ENCODE measurements at places on chromosomes 5 and 9.

GRCh38 chr9:80555782-80556325, 984.1 kb downstream of the TLE4 start:
- DNase-seq: no peak

GRCh38 chr5:160475864-160476438, 54.3 kb downstream of the PTTG1 start:
- no peak for DNase-seq

DNA sequence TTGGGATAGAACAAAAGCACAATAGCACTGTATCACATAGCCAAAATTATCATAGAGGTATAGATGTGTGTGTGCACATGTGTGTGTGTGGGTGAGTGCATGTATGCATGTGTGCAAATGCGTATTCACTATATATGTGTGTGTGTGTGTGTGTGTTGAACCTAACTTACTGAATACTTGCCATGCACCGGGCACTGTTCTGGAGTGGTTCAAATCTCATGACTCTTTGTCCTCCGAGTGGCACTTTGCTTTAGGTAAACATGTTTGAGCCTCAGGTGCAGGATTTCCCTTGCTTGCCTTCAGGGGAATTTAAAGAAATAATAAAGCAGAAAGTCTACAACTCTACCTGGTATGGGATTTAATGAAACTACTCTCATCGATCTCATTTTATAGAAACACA, 183.5 kb upstream of the GDNF start:
- DNase-seq: no peak

- DNase-seq: no peak
These were observed 201.8 kb downstream of the DRD1 start for GRCh38 chr5:175242207-175242606.

DNA sequence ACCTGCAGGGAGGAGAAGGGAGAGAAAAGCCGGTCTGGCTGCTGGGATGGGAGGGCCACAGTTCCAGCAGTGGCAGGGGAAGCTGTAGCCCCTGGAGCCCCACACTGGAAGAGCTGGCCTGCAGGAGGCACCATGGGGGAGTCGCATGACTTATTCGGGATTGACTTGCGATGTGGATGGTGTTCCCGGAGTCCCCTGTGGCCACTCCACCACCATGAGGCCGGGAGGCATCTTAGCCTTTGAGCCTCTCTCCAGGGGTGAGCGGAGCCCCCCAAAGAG, 92.0 kb downstream of the KCNT1 start:
- DNase-seq: no peak

GRCh38 chr5:157387041-157387563, 72.9 kb upstream of the NIPAL4 start:
- no peak for DNase-seq

DNA sequence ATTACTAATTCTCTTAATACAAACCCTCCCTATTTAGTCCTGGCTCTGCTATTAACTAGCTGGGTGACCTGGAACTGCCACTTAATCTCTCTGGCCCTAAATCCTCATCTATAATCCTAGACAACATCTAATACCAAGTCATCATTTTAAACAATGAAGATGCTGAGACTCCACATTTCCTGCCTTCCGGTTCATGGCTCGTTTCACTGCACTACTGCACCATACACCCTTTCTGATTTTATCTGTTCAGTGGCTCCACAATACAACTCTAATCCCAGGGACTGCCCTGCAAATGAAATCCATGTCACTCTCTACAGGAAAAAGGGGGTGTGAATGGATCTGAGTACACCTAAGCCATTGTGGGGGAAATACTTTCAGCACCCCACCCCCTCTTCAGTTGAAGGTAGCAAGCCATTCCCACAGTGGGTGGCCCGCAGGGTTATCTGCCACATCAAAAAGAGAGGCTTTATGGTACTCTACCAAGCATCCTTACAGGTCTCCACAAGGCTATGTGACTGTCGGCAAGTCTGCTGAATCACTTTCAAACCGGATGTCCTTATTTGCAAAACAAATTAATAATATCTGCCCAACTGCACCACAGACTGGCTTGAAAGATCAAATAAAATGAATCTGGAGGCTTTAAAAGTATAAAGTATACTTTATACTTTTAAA, 89.5 kb downstream of the EPB41L4A start:
- DNase-seq: no peak

GRCh38 chr9:95004411-95005277, 278.1 kb downstream of the AOPEP start:
- DNase-seq: peak; percentile 37

DNA sequence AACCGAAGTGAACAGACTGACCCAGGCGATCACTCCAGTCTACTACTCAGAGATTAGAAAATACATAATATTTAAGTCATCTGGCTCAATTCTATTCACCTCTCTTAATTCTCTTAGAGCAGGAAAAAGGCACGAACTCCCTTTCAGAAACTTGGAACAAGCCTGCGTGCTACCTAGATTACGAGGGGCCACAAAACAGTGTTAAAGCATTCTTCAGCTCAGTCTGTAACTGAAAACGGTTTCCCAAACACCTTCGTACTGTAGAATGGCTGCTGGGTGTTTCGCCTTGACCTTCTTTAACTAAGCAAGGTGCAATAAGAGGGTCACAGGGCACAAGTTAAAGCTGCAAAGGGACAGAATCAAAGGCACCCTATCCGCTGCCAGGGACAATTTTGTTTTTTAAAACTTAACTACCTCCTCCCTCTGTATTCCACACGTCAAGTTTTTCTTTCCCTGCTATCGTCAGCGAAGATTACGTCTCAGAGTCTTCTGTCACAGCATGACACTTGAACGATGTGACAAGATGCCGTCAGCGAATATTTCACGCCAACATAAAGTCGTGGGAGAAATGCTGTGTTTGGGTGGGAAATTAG, 687 bp downstream of the LYSMD3 start:
- no peak for DNase-seq

DNA sequence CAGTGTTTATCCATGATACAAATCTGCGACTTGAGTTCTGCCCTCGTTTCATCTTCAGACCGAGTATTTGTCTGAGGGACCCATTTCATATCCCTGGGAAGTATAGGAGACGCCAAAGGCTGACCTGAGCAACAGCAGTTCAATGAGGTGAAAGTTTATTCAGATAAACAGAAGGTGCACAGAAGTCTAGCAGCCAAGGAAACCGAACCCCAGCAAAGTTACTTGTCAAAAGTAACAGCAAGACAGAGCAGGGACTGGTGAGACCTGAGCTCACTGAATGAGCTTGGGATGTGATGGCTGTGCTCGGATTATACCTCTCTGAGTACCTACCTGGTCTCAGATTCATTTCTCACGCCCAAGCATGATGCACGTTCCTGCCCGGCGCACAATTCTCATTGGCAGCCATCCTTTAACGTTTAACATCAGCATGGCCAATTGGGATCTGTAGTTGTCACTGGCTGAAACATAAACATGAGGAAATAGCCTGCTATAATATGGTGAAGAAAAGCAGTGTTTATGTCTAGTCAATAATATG, 599 bp downstream of the LYRM7 start:
- no peak for DNase-seq

DNA sequence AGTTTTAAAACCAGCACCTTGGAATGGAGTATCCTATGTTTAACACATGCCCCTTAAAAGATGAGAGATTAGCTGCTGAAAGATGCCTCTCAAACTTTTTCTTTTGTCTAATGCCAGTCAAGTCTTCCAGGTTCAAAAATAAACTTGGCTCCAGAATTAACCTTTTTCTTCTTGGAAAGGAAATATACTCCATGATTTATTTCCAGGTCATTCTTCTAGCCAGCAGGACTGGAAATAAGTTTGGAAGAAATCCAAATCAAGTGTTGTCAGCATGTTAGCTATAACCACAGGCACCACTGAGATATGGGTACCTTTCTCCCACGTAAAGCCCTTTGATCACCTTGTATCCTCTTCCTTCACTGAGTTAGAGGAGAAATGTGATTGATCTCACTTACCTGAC, 56.1 kb downstream of the NLN start:
- DNase-seq: no peak

- no peak for DNase-seq
These were observed 4.7 kb upstream of the TNIP1 start for GRCh38 chr5:151085517-151086041.

- no peak for DNase-seq
These were observed 82.4 kb downstream of the MRPS30 start for GRCh38 chr5:44891116-44891515.

- no peak for DNase-seq
These were observed 134.6 kb downstream of the EDIL3 start for GRCh38 chr5:84249918-84250630.

GRCh38 chr9:98374385-98375051, 119.1 kb upstream of the TBC1D2 start:
- DNase-seq: no peak

- DNase-seq: no peak
These were observed 60.3 kb downstream of the STX17 start for GRCh38 chr9:99966716-99967115.

DNA sequence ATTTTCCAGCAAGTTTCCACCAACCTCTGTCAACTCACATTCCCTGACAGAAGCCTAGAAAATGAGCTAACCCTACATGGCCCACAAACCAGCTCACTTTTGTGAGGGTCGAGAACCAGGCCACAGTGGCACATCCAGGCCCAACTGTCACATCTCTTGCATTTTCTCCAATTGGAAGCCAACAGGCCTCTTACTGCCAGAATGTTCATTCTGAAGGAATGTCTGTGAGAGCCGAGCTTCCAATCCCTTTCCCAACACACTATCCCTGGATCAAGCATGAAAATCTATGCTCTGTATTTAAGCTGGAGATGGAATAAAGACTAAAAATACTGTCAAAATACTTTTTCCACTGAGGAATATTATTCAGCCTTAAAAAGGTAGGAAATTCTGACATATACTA, 20.0 kb downstream of the MARCHF3 start:
- no peak for DNase-seq

- no peak for DNase-seq
These were observed 253.8 kb downstream of the KDM4C start for GRCh38 chr9:7011395-7012067.

DNA sequence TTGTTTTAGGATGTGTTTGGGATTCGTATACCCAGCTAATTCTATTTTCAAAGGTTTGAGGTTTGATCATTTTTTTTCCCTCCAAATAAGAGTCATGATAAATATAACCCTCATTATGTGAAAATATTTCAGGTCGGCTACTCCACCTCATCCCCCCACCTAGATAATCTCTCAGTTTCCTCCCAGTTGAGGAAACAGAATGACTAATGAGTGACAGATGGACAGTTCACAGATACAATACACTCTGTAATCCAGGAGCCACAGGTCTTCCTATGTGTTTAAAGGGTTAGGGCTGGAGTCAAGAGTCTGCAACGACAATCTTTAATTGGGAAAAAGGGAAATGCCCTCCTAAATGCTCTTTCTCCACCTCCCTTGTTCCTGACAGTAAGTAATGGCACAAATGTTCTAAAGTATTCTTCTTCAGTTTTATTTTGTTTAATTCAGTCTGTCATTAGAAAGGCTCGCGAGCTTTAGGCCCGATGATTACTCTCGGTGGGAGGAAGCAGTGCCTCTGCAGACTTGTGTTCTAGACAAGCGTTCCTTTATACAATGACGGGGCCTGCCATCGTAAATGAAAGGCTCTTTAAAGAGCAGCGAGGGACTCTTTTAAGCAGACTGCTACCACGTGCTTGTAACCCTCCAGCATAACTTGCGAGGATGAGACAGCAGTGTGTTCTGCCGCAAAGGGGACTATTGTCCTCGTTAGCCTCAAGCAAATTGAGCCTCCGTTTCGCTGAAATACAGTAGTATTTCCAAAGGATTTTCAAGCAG, 69.0 kb downstream of the MEF2C start:
- DNase-seq: no peak

DNA sequence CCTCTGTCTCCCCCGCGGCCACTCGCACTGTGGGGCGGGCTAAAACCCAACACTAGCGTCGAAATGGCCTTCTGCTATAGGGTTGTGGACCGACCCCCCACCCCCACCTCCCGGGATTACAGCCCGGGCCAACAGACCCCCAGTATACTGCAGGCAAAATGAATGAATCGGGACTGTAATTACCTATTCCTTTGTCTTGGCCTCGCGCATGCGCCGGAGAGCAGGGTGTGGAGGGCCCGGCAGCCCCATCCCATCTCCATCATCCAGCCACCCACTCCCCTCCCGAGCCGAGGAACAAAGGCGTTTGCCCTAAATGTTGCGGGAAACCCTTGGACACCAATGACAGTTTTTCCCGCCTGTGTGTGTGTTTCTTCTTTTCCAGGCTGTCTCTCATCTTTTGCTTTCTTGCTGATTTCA, 1.6 kb downstream of the BASP1 start:
- DNase-seq: peak; percentile 27

GRCh38 chr9:96343515-96344360, 39.8 kb downstream of the SLC35D2 start:
- DNase-seq: no peak

- DNase-seq: no peak
These were observed 7.4 kb upstream of the ADAMTS6 start for GRCh38 chr5:65489119-65489518.

GRCh38 chr5:117794847-117795246, 1193.5 kb downstream of the DTWD2 start:
- DNase-seq: no peak

DNA sequence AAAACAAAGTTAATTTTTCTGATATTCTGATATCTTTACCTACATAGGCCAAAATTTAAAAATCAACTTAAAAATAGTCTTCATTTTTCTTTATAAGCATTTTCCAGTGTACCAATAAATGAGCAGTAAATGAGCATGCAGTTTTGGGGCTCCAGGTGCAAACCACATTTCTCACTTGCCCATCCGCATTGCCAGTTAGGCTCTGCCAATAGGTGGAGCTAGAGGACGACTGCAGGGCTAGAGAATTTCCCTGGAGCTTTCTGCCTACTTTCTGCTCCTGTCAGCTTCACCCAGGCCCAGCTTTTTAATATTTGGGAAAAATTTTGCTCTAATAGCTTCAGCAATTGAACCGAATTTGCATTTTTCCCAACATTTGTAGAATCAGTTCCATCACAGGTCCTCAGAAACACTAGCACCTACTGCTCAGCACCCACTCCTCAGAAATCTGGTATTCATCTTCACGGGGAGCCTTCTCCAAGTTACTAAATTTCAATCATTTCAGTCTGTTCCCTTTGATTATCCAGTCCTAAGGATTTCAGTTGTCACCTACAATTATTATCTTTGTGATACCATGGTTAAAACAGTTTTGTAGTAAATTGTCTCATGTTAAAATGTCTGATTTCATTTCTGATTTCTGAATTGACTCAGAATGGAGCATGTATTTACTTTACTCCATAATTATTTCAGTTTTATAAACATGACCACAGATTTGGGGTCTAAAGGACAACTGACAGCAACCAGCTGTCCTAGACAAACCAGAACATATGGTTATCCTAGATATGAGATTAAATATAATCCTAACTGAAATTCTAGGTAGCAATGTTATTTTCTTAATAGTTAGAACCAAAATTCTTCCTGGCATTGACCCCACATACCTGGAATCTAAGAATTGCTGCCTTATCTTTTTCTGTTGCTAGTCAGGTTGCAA, 104.6 kb upstream of the FAM174A start:
- no peak for DNase-seq

DNA sequence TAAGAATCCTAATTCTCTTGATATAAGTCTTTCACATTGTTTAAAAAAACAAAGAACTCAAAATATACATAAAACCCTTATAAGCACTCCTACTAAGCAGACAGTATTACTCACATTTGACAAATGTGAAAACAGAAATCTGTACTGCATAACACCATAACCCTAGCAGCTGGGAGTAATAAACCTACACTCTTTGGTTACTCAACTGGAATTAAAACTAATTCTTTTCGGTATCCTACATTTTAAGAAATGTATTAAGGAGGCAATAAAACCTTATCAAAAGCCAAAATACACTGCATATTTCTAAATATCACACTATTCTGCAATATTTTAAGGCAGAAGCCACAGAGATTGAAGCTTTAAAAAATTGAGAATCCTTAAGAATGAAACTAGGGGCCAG, 6.8 kb downstream of the AUH start:
- no peak for DNase-seq

GRCh38 chr5:34684281-34684979, 28.3 kb downstream of the RAI14 start:
- peak; percentile 48 for DNase-seq
